ENCODE measurements at places on chromosomes 2 and 18.
A peak's percentile ranks its signal among the peaks of the same experiment; 100 is the strongest.

DNA sequence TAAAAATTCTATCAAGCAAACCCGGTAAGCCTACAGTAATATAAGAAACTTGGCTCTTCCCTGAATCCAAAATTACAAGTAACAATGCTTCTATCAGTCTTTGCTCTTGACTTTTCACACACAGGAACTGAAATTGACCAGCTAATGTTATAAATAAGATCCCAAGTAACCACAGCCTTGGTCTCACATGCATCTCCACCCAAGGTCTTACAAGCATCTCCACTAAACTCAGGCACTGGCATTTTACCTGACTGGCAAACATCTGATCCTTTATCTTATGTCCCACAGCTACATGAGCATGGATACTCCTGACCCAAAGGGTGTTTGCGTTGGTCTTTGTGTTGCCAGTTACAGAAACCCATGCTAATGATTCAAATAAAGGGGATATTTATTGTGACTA is 302.3 kb upstream of the EPHA4 start:
- DNase-seq = no peak

- DNase-seq = no peak
Measured at GRCh38 chr2:174112073-174112472, 136.3 kb downstream of the OLA1 start.

- DNase-seq = no peak
Measured at GRCh38 chr2:106701203-106702022, 184.6 kb downstream of the ST6GAL2 start.

DNA sequence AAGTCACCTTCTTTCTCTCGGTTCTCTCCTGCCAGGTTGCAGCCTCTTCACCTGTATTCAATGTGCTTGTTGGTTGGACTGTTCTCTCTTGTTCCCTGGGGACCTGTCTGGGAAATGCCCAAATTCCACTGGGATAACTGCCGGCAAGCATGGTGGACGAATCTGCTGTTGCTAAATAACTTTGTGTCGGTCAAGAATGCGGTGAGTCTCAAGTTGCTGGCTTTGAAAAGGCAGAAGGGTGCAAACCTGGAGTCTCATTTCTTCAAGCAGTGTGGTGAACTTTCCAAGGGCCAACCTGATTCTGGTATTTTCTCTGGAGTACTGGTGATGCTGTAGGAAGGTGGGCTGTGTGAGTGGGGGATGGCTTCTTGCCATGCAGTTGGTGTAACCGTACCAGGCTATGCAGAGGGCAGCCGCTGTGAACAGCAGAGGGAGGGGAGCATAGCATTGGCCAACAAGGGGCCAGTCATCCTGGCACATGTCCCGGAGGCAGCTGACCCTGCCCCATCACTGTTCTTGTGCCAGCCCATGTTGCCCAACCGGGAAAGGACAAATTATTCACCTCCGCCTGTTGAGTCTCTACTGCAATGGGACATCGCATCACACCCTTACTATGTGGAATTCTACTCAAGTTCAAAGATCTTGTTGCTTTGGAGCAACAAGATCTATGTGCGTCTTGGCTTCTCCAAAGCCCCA is 88.1 kb upstream of the SEC11C start:
- DNase-seq = no peak

GRCh38 chr2:101193033-101193626 is 41.9 kb upstream of the TBC1D8 start:
- DNase-seq = no peak

GRCh38 chr2:101847661-101848339 is 144.0 kb upstream of the IL1R2 start:
- no peak for DNase-seq

- DNase-seq = peak; percentile 95
Measured at GRCh38 chr2:73368781-73369180, 16.9 kb upstream of the ALMS1 start.
